Stimulated activated naive CD4-positive, alpha-beta T cell (primary cell): ENCODE measurements at places on chromosomes 4 and X.

DNA sequence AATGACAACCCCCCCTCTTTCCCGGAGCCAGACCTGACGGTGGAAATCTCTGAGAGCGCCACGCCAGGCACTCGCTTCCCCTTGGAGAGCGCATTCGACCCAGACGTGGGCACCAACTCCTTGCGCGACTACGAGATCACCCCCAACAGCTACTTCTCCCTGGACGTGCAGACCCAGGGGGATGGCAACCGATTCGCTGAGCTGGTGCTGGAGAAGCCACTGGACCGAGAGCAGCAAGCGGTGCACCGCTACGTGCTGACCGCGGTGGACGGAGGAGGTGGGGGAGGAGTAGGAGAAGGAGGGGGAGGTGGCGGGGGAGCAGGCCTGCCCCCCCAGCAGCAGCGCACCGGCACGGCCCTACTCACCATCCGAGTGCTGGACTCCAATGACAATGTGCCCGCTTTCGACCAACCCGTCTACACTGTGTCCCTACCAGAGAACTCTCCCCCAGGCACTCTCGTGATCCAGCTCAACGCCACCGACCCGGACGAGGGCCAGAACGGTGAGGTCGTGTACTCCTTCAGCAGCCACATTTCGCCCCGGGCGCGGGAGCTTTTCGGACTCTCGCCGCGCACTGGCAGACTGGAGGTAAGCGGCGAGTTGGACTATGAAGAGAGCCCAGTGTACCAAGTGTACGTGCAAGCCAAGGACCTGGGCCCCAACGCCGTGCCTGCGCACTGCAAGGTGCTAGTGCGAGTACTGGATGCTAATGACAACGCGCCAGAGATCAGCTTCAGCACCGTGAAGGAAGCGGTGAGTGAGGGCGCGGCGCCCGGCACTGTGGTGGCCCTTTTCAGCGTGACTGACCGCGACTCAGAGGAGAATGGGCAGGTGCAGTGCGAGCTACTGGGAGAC lies 1.6 kb downstream of the PCDH10 start:
- no peak for DNase-seq

- DNase-seq, result no peak
These were observed 56.6 kb downstream of the FAM13A start for GRCh38 chr4:89000382-89000781.

DNA sequence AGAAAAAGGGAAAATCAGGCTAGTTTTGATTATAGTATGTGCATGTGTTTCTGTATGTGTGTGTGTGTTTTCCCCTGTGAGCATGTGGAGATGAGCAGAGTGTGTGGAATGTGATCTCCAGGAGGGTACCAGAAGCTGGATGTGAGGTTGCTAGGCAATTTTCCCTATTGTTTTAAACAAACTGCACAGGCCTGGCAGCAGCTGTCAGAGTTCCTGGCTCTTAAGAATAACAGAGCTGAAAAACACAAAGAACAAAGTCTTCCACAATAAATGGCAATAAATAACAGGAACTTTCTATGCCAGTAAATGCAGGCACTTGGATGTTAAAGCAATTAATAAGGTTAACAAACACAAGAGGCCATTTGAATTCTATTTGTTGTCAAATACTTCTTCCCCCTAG lies 344.6 kb upstream of the CTSO start:
- no peak for DNase-seq

GRCh38 chr4:19650903-19651864 lies 600.5 kb upstream of the SLIT2 start:
- DNase-seq, result no peak

DNA sequence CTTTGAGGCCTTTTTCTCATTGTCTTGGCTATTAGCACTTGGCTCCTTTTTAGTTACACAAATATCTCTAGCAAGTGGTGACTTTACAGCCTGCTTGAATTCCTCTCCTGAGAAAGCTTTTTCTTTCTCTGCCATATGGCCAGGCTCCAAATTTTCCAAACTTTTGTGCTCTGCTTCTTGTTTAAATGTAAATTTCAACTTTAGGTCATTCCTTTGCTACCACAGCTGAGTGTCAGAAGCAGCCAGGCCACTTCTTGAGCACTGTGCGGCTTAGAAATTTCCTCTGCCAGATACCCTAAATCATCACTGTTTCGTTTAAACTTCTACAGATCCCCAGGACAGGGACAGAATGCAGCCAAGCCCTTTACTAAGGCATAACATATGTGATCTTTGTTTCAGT lies 222.4 kb downstream of the FBXO8 start:
- no peak for DNase-seq

- DNase-seq, result no peak
These were observed 2.7 kb downstream of the HS6ST2 start for GRCh38 chrX:132955690-132956089.

GRCh38 chrX:129842510-129843208 lies 1.0 kb downstream of the ZDHHC9 start:
- no peak for DNase-seq

DNA sequence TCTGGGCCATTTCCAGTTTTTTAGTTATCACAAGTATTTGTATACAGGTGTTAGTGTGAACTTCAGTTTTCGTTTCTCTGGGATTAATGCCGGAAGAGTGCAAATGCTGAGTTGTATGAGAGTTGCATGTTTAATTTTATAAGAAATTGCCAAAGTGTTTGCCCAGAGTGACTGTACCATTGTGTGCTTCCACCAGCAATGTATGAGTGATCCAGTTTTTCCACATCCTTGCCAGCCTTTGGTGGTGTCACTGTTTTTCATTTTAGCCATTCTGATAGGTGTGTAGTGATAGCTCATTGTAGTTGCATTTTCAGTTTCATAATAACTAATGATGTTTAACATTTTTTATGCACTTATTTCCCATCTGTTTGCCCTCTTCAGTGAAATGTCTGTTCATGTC lies 18.4 kb downstream of the PLS3 start:
- DNase-seq, result no peak

DNA sequence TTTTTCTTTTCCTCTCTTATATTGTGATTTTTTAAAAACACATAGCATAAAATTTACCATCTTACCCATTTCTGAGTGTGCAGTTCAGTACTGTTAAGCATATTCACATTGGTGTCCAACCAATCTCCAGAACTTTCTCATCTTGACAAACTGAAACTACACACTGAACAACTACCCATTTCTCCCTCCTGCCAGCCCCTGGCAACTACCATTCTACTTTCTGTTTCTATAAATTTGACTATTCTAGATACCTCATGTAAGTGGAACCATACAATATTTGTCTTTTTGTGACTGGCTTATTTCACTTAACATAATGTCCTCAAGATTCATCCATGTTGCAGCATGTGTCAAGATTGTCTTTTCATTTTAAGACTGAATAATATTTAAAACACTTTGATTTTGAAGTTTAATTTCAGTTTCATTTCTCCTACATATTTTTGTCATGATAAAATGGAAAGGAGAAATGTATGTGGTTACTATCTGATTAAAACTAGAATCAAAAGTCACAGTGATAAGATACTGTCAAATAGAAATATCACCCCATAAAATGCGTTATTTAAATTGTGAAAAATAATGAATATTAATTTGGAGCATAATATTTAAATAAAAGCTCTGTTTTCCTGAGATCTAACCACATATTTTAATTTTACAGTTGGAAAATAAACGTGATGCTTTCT lies 122.8 kb downstream of the DIPK2B start:
- no peak for DNase-seq

GRCh38 chr4:183700407-183700806 lies 41.3 kb downstream of the TRAPPC11 start:
- DNase-seq, result no peak

- DNase-seq, result no peak
These were observed 48.5 kb downstream of the NELFA start for GRCh38 chr4:1960170-1960825.

- DNase-seq, result no peak
These were observed 236.7 kb downstream of the FRAS1 start for GRCh38 chr4:78293821-78294301.

DNA sequence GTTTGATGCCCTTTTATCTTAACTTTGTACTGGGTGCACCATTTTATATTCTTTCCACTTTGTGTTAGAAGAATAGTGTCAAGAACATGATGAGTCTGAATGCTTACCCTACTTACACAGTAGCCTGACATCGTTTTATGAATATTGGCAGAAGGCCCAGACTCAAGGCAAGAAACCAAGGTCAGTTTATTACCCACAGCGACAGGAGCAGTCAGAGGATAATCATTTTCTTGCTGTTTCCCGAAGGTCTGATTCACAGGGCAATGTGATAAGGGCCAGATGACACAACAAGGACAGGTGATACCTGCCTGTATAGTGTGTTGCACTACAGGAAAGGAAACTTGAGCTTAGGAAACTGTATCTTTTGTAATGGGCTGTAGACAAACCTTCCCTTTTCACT lies 417.4 kb downstream of the SPOCK3 start:
- no peak for DNase-seq

DNA sequence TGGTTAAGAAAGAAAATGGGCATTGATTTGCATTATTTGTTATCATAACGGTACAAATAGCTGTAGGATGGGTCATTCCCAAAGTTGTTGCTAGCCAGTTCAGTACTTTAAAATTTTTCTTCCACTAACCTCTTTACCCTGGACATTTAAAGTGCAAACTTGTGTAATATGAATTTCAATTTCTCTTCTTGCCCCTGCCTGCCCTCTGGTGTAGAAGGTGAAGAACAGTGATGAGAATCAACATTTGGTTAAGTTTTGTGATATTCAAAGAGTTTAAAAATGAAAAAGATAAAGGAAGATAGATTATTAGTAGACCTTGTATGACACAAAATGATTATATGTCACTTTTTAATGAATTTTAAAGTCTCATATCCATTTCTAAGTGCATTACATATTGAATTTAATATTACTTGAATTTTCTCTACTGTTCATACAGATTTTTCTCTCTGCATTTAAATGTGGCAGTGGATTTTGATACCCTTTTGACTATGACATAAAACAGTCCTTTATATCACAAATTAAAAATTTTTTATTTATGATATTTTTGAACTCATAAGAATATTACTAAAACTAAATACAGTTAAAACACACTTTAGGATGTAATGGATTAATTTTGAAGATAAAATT lies 337.7 kb downstream of the BMPR1B start:
- DNase-seq, result peak; percentile 13

- DNase-seq, result no peak
These were observed 690.3 kb upstream of the FAM241A start for GRCh38 chr4:111454961-111455360.

DNA sequence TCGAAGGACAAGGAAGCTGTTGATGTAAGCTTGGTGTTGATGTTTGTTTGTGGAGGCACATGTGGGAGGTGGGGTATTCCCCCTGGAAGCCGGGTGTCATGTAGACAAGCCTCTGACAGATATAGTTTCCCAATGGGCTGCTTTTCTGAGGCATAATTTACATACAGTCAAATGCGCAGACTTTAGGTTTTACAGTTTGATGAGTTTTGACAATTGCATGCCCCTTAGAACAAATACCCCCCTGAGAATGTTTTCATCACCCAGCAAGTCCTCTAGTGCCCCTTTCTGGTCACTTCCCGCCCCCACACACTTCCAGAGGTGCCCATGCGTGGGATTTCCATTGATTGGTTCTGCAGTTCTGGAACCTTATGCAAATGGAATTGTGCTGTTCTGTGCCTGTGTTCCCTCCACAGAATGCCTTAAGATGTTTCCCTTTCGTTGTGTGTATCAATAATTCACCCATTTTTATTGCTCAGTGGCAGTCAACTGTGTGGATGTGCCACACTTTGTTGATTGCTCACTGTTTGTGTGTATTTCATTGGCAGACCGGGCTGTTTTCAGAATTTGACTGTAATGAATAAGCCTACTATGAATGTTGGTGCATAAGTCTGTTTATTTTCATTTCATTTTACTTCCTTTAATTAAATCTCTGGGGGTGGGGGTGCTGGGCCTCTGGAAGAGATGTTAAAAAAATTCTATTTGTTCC lies 8.5 kb downstream of the EVC start:
- no peak for DNase-seq

DNA sequence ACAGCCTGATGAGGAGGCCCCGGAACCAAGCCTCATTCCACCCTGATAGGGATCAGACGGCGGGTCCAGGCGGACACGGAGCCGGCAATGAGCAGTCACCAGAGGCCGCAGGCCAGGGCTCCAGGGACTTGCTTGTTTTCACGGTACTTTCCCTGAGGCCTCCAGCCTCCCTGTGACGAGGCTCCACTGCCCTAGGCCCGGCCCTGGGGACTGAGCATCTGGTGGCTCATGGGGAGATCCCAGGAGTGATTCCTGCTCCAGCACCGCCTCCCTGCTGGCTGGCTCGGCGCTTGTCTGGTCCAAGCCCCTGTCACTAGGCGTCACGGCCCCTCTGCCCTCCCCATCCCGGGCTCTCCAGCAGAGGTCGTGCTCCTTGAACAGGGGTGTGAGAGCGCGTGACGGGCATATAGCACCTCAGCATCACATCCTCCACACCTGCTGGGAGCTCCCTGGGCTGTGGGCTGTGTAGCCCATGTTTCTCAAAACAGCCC lies 14.1 kb downstream of the HTRA3 start:
- DNase-seq, result no peak

DNA sequence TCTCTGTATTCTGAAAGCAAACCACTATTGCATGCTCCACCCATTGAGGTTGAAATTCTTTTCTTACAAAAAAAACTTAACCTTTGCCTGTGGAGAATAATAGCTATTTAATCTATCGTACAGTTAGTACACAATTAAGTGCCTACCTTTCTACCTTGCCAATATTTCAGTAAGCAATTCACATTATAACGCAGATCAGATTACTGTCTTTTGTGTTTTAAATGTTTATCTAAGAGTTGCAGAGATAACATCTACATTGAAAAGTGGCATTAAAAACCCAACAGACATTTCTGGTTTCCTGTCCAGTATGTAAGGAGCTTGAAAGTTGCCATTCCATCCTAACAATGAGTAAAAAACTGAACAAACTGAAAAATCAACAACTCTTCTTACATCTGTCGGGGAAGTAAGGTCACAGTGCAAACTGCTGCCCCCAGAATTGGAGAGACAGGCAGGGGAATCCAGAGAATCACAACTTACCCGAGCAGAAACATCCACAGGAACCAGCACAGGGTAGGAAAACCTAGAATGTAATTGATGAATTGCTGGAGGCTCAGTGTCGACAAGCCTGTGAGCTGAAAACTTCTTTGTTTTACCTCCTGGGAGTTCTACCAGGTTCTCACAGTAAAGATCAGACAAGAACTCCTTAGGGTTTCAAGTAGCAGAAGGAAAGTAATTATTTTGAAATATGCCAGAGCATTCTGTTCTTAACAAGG lies 27.3 kb upstream of the ACSL4 start:
- no peak for DNase-seq

DNA sequence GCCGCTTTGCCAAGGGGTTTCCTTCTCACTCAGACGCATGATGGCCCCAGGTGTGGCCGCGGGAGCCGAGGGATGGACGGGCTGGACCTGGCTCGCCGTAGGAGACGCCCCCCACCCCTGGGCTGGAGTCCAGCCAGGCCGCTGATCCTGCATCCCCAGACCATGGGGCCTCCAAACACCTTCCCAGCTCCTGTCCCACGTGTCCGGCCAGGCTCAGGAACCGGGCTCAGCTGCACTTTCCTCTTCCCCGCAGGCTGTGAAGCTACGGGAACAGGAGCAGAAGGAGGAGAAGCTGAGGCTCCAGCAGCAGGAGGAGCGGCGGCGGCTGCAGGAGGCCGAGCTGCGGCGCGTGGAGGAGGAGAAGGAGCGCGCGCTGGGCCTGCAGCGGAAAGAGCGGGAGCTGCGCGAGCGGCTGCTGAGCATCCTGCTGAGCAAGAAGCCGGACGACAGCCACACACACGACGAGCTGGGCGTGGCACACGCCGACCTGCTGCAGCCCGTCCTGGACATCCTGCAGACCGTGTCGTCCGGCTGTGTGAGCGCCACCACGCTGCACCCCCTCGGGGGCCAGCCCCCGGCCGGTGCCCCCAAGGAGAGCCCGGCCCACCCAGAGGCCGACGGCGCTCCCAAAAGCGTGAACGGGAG lies 9.1 kb downstream of the AKAP17A start:
- DNase-seq, result no peak
